Cortex of kidney (tissue), 1 donor: ENCODE measurements at places on chromosomes 7 and 10.

DNA sequence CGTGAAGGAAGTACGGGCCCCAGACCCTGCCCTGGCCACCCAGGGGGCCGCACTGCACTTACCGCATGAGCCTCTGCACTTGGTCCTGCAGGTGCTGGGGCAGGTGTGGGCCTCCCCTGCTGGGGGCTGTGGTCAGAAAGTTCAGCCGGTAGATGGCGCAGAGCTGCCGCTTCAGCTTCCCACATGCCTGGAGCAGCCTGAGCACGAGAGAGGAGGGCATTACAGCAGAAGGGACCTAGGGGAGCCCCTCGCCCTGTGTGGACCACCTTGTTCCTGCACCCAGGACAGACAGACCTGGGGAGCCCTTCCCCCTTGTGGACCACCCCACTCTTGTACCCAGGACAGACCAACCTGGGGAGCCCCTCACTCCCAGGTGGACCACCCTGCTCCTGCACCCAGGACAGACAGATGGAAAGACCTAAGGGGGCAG, 8.7 kb upstream of the PYROXD2 start:
- no peak for DNase-seq

- DNase-seq, result no peak
These were observed 27.3 kb upstream of the KMT2C start for GRCh38 chr7:152462995-152463708.

DNA sequence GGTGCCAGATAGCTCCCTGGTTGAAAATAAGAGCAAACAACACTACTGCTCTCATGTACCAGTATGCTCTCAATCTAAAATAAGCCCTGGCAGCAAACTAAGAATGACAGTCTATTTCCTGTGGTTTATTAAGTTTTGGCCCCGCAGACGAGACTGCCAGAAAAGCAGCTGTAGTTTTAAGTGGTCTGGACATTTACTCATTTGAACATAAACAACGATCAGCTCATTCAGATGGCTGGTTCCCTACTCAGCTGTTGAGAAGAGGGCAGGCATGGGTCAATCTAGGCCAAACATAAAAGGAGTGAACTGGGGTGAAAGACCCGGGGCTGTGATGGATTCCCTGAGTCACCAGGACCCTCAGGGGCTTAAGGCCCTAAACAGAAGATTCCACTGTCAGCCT, 4.5 kb downstream of the TRIL start:
- DNase-seq, result no peak

- DNase-seq, result no peak
These were observed 5.2 kb upstream of the C7orf33 start for GRCh38 chr7:148585399-148585798.

GRCh38 chr10:69892816-69893215, 91.1 kb downstream of the COL13A1 start:
- no peak for DNase-seq

DNA sequence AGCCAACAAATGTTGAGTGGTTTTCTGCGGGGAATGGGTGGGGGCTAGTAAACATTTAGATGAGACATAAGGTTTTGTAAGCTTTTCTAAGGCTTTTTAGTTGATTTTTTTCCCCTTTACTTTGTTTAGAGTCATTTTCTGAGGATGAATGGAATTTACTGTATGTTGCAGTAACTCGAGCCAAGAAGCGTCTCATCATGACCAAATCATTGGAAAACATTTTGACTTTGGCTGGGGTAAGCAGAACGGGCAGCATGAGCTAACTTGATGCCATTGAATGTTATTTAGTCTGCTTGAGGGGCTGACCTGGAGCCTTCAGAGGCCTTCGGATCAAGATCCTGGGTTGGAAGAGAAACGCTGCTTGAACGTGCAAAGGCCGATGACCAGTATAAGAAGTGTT, 37.3 kb downstream of the FBH1 start:
- DNase-seq, result no peak

DNA sequence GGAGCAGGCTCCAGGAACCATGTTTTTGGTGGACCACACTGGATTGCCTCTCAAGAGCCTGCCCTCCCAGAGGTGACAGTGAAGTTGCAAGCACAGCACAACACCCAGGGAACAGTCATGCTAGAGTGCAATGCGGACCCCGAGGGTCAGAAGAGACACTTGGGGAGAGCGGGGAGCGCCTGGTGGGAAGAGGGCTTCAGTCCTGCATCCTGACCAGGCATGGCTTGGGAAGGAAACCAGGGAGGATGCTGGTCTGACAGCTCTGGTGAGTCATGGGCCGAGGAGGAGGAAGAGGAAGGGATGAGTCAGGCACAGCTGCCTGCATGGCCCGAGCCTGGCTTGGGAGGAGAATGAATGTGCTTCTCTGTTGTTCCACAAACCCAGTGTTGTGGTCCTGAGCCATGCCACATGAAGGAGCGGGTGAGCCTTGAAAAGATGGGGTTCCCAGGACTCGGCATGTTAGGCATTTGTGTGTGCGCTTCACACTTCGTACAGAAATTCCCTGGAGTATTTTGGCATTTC, 29.5 kb upstream of the ANKRD2 start:
- no peak for DNase-seq
